ENCODE measurements at places on chromosomes 16 and 17.

DNA sequence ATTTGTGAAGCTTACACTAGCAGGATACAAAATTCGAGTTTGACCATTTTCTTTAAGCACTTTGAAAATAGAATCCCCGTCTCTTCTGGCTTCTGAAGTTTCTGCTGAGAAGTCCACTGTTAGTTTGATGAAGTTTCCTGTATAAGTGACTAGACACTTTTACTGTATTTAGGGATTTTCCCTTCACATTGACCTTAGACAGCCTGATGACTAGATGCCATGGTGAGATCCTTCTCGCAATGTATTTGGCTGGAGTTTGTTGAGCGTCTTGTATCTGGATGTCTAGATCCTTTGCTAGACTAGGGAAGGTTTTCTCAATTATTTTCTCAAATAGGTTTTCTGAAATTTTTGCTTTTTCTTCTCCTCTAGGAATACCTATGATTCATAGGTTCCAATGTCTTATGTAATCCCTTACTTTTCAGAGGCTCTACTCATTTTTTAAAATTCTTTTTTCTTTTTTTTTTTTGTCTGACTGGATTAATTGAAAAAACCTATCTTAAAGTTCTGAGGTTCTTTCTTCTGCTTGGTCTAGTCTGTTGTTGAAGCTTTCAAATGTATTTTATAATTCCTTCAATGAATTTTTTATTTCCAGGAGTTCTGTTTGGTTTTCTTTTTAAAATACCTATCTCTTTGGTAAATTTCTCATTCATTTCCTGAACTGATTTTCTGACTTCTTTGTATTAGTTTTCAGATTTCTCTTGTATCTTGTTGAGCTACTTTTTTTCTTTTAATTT, 63.7 kb upstream of the ABCC11 start:
- DNase-seq = no peak

DNA sequence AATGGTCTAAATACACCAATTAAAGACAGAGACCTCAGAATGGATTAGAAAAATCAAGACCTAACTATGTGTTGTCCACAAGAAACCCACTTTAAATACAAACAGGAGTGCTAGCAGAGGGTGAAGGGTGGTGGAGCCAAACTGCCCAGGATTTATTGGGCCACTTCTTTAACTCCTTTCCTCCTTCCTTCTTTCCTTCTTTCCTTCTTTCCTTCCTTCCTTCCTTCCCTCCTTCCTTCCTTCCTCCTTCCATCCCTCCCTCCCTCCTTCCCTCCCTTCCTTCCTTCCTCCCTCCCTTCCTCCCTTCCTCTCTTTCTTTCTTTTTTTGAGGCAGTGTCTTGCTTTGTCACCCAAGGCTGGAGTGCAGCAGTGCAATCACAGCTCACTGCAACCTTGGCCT, 34.3 kb upstream of the EMP2 start:
- DNase-seq = no peak

DNA sequence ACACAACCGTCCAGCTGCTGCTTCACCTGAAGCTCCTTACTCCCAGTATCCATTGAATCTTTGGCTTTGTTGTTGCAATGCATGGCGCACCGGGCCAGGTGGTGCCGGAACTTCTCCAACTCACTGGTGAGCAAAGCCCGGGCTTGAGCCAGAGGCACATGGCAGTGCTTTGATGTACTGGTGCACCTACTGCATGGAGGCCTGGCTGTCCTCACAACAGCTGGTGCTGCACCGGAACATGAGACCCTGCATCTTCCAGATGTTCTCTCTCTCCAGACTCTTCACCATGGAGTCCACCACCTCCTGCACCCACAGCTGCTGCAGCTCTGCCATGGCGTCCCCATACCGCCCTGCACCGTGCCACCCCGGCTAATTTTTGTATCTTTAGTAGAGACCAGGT, 10.2 kb downstream of the TACO1 start:
- DNase-seq = no peak

DNA sequence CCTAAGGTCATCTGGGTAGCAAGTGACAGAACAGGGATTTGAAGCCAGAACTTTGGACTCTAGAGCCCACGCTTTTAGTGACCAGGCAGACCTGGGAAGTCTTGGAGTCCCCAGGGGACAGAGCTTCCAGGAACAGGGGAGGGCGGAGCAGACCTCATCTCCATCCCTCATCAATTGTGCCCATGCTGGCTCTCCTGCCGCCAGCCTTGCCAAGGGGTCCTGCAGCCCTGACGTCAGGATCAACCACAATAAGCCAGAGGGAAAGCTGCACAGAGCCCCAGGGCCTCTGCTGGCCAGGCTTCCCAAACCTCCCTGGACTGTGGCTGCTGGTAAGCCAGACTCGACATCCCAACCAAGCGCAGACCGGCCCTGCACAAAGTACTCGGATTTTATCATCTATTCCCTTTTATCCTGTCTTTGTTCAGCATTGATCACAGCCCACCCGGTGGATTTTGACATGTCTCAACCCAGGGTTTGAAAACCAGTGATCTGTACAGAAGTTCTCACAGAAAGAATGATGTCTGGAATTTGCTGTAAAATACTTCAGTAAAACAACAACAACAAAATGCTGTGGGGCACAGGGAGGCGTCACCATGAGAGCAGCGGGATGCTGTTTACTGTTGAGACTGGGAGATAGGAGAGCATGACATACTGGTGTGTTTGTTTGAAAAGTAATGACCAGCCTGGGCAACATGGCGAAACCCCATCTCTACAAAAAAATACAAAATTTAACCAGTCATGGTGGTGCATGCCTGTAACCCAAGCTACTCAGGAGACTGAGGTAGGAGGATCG, 11.8 kb downstream of the C16orf74 start:
- no peak for DNase-seq

GRCh38 chr17:4728124-4728523, 3.1 kb upstream of the MED11 start:
- DNase-seq = no peak

- DNase-seq = no peak
These were observed 20.9 kb downstream of the COIL start for GRCh38 chr17:56939869-56940484.

DNA sequence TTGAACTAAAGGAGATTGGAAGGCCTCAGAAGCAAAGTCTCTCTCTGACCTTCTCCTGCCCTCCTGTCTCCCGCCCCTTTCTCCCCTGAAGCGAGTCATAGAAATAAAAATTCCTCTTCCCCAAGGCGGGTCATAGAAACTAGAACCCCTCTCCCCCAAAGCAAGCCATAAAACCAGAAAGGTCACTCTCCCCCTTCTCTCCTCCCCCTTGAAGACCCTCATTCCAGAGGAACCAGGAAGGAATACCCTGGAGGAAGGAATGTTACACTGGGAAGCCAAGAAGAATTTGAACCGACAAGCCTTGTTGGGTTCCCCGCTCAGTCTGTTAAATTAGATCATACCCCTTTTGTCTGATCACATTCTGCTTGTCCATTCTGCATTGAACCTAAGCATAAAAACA, 2.7 kb upstream of the GJC1 start:
- no peak for DNase-seq

DNA sequence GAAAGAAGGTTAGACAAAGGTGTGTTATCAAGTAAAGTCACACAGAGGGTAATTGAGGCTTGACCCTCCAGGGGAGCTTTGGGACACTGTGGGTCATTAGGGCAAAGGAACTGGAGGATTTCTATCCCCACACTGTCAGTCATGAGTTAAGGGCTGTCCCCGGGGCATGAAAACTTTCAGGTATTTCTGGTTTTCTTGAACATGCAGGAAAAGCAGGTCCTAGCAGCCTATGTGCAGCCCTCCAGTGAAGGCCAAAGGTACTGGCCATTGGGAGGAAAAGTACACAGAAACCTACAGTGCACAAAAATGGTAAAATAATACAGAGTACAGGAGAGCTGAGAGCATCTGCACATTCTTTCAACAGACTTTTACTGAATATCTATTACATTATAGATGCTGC, 44.4 kb upstream of the SCNN1B start:
- DNase-seq = no peak

- DNase-seq = no peak
These were observed 377.0 kb upstream of the TNRC6C start for GRCh38 chr17:77581480-77581879.

DNA sequence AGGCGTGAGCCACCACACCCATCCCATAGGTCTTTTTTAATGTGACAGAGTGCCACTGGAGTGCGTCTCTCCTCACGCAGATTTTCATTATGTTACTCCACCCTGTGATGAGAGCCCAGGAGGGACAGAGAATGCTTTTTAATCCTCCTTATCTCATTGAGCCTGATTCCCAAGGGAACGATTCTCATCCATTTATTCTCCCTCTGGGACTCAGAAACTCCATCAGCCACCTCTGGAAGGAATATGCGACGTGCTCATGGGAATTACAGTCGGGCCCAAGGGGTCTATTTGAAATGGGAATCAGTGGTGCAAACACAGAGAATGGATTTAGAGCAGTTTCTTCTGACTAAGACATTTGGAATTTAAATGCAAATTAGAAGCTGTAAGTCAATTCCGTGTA, 155.9 kb upstream of the HSBP1 start:
- DNase-seq = no peak

DNA sequence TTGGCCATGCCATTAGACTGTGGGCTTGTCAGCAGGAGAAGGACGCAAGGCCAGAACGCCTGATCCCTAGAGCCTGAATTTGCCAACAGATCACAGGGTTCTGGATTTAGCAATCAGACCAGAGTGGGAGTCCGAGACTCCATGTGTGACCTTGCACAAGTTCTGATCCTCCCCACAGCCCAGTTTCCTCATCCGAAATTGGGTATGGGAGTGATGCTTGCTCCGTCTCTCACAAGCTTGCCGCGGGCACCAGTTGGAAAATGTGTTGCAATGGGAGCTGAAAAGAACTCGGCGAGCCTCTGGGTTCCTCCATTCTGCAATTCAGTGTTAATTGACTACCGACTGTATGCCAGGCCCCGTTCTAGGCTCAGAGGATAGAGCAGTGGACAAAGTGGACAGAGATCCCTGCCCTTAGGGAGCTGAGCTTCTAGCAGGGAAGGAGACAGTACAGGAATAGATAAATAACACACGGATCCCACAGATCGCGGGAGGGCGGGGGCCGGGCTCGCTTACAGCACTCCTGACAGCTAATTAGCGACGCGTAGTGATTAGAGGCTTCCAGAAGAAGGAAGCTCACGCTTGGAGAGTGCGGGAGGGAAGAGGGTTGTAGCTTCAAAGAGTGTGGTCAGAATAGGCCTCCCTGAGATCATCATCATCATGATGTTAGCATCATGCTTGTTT, 150.4 kb upstream of the CIBAR2 start:
- no peak for DNase-seq

DNA sequence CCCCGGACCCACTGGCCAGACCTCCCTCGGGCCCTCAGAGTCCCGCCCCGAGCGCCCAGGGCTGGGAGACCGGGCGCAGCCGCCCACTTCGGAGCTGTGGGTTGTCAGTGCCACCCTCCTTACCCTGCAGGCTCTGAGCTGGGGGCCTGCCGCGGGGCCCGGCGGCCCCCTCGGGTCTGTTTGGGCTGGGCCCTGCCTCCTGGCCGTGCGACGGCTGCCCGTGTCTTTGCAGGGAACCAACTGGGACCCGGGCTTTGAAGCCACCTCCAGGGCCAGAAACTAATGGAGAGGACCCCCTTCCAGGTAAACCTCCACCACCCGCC, 443 bp downstream of the TEDC2 start:
- no peak for DNase-seq

DNA sequence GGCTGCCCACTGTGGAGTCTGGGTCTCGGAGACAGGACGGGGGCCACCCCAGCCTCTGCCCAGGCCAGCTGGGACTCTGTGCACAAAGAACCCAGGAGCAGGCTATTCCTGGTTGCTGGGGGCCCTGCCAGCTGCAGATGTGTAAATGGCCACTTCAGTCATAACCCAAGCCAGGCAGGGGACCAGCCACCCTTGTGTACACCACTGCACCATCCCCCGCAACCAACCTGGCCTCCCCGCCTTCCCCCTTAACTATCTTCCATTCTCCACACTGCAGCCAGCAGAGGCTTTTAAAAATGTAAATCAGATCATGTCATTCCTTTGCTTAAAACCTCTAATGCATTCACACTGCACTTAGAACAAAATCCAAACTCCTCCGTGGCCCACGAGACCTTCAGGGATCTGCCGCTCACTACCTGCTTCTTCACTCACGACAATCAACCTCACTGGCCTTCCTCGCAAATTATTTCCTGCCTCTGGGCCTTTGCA, 28.3 kb downstream of the RTN4RL1 start:
- DNase-seq = no peak

DNA sequence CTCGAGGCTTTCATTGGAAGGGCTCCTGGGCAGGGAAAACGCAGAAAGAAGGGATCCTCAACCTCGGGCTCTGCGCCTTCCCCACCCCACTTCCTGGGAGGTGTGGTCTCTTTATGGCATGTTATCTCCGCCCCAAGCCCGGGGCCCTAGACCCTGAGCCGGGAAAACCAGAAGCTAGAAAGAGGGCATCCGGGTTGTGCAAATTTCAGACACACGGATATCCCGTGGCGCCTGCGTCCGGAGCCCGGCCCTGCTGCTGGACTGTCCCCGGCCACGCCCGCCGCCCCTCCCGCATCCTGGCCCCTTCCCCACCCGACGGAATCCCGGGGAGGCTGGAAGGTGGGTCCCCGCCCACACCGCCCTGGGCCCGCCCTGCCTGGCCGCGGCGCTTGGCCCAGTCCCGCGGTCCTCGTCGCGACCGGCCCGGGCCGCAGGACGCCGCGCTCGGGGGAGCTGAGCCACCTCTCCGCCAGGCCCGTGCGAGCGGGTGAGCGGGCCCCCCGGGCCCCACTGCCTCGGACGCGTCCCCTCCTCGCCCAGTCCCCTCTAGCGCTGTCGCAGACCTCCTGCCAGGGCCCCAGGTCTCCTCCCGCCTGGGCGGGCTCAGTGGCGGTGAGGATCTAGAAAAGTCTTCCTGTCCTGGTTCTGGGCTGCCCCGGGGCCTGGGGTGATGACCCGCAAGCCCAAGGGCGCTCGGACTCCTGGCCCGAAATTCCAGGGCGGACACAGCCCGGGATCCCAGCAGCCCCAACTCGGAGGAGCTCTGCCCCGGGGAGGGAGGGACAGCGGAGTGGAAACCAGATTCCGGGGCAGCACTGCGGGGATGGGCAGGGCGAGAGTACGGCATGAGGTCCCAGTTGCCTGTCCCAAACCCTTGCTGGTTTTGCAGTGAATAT, at the start of gene SLC16A5:
TSS of gene SLC16A5 (plus strand) at position 397 of the 896 bp plus-strand sequence. CDS start 5,683 bp downstream, outside the sequence.
- no peak for DNase-seq

- DNase-seq = peak; percentile 53
These were observed 30.0 kb upstream of the RNF43 start for GRCh38 chr17:58447039-58447975.

- no peak for DNase-seq
These were observed 156.2 kb downstream of the CYB561 start for GRCh38 chr17:63289931-63290330.

DNA sequence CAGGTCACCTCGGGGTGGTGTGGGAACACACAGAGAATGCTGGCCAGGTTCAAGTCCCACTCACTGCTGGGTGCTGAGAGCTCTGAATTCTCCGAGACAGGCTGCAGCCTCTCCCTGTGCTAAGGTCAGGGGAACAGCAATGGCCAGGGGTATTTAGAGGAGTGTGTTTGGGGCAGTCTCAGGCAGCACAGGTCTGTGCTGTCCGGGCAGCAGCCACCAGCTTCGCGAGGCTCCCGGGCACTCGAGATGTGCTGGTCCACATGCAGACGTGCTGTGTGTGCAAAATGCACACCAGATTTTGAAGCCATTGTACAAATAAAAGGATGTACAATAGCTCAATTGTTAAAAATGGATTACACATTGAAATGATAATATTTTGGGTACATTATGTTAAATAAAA, 7.1 kb downstream of the NHERF1 start:
- no peak for DNase-seq
